Purkinje cell (primary cell): ENCODE measurements at places on chromosomes 4 and X. TPM values are rescaled to one million over a fixed set of nuclear protein-coding genes. Genes with fewer than 3 reads are reported as not detected.

Gene IL2RG
- not detected in 2 replicates for polyA plus RNA-seq

Gene HERC6
- 2.6 and 10.1 TPM in 2 replicates for polyA plus RNA-seq

Gene TMPRSS11D
- polyA plus RNA-seq, result 0.69 TPM in 1 of 2 replicates, not detected in the other

Gene HTRA3
- not detected in 2 replicates for polyA plus RNA-seq

Gene TMEM154
- polyA plus RNA-seq, result 0.05 and 0.06 TPM in 2 replicates

Gene NAT8L
- 3.7 and 6.3 TPM in 2 replicates for polyA plus RNA-seq

Gene RELL1
- 0.27 and 1.1 TPM in 2 replicates for polyA plus RNA-seq

Gene HEPH
- 18.2 and 20.6 TPM in 2 replicates for polyA plus RNA-seq

Gene SCD5
- 439 and 536 TPM in 2 replicates for polyA plus RNA-seq

Gene BEX4
- polyA plus RNA-seq, result 241 and 356 TPM in 2 replicates

Gene MAGEH1
- polyA plus RNA-seq, result 88.6 and 128 TPM in 2 replicates

Gene GPR50
- polyA plus RNA-seq, result not detected in 2 replicates

Gene AR
- polyA plus RNA-seq, result 3.1 and 4.4 TPM in 2 replicates

Gene LNX1
- 11.7 and 15.2 TPM in 2 replicates for polyA plus RNA-seq
